ENCODE measurements at places on chromosomes 4 and X.

DNA sequence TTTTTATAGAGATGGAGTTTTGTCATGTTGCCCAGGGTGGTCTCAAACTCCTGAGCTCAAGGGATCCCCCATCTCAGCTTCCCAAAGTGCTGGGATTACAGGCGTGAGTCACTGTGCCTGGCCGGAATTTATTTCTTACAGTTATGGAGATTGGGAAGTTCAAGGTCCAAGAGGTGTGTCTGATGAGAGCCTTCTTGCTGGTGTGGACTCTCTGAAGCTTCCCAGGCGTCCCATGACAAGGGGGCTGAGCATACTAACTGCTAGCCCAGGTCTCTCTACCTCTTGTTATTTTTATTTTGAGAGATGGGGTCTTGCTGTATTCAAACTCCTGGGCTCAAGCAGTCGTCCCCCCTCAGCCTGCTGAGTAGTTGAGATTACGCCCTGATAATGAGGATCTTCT lies 2.9 kb upstream of the NSD2 start:
- no peak for DNase-seq

DNA sequence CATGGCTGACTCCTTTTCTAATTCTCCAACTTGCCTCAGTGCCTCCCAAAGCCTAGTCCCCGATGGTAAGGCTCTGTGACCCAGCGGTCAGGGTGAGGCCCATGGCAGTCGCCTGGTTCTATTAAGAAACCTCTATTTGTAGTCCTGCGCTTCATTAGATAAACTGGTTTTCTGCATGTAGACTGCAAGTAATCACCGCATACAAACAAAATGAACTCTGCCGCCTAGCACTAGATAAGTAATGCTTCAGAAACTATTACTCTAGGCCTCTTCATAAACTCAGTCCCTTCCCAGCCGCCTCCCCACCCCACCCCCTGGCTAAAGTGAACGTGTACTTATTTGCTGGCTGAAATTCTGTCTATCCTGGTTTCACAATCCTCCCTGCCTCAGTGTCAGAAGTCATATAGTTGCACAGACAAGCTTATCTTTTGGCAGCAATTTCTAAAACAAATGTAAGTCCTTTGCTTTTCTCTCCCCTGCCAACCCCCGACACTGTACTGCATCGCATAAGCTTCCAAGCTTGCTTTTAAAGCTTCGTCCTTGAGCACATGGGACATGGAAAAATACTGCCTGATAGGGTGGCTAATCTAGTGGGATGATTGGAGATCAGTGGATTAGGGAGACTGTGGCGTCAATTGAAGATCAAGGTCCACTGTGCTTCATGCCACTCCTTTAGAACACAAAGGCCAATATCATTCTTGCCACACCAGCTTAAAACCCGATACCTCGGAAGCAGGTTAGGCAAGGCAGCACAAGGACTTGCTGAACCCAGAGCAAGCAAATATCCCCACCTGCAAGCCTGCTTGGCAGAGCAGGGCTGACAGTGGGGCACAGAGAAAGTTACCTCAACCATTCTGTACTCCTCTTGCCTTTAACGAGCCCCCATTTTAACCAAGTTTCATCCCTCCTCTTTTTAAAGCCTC lies 125.8 kb downstream of the IRF2 start:
- DNase-seq, result no peak

DNA sequence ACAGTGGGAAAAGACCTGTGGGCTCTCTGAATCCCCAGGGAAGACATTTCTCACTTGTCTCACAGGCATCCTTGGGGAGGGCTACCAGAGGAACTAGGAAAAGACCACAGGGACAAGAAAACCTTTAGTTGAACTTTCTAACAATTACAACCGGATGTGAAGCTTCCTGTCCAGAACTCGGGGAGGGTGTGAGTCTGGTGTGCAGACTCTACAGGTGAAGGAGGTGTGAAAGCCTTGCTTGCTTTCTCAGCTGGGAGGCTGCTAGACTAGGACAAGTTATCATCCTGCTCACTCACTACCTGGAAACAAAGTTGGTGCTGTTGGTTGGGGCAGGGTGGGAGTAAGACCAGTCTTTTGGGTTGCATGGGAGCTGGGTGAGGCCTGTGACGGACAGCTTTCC lies 158.5 kb upstream of the PBDC1 start:
- DNase-seq, result no peak

DNA sequence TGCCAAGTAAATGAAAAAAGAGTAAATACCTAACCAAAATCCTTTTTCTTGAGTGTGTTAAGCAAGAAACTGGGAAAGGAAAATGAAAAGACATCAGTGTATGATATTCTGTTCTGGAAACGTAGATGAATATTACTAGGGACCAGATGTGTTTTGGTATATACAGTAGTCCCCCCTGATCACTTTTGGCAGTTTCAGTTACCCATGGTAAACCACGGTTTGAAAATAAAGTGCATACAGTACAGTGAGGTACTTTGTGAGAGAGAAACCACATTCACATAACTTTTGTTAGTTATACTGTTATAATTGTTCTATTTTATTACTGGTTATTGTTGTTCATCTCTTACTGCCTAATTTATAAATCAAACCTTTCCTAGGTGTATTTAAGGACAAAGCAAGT lies 250.9 kb downstream of the TENM3 start:
- no peak for DNase-seq

- no peak for DNase-seq
Observed at GRCh38 chr4:52102587-52102986, 51.5 kb downstream of the SPATA18 start.

DNA sequence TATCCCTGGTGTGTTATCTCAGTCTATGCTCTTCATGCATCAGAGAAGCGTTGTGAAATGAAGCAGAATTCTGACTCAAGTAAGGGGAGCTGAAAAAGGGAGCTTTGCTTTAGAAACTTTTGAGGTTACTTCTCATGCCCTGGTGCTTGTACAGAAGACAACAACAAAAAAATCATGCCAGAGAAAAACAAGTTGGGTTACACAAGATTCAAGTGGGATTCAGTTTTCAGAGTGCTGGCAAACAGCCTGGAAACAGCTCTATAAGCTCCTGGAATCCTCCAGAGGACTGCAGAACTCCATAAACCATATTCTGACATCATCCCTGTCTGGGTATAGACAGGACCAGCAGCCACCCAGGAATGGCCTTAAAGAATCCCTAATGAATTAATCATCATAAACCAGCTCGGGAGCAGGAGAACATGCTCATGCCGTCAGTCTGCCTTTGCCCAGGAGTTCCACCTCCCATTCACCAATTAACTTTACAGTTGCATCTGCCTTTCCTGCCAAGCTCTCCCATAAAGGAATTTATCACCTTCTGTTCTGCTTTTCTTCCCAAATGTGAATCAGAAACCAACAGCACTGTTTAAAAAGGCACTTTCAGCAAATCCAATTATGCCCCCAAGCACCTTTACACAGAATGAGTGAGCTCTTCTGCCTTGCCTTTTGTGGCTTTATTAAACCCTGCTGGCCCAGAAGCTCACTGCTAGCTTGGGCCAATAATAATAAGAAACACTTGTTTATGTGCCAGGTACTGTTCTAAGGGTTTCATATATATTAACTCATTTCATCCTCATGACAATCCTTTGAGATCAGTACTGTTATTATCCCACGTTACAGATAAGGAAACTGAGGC lies 54.5 kb upstream of the FBXW7 start:
- DNase-seq, result no peak

DNA sequence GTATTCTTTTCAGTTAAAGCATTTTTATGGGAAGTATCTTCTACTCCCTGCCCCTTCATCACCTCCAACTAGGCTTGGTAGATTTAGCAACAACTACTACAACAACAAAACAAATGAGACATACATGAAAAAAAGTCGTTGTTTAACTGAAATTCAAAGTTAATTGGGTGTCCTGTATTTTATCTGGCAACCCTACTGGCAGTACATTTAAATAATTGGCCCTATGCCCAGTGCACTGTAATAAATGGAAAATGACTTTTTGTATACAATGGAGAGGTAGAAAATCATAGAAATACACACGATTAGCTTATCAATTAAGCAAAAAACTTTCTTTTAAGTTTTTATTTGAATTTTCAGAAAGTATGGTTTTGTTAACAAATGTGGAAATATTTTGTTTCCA lies 21.4 kb upstream of the CLGN start:
- DNase-seq, result no peak

GRCh38 chr4:8191136-8191747 lies 7.8 kb upstream of the SH3TC1 start:
- DNase-seq, result no peak

GRCh38 chrX:29242856-29243255 lies 655.6 kb downstream of the IL1RAPL1 start:
- DNase-seq, result no peak

GRCh38 chrX:49754233-49754857 lies 58.6 kb upstream of the PAGE1 start:
- peak; percentile 17 for DNase-seq

- no peak for DNase-seq
Observed at GRCh38 chr4:181897935-181898334, 345.3 kb upstream of the TENM3 start.

DNA sequence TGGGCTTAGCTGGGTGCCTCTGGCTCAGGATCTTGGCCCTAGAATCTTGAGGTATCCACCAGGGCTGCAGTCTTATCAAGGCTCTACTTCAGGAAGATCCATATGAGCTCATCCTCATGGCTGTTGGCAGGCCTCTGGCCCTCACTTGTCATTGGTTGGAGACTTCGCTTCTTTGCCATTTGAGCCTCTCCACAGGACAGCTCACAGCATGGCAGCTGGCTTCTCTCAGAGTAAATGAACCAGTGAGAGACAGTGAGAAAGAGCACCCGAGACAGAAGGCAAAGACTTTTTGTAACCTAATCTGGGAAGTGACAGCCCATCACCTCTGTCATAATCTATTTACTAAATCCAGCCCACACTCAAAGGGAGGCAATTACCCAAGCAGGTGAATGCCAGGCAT lies 236.8 kb downstream of the GPAT3 start:
- no peak for DNase-seq

DNA sequence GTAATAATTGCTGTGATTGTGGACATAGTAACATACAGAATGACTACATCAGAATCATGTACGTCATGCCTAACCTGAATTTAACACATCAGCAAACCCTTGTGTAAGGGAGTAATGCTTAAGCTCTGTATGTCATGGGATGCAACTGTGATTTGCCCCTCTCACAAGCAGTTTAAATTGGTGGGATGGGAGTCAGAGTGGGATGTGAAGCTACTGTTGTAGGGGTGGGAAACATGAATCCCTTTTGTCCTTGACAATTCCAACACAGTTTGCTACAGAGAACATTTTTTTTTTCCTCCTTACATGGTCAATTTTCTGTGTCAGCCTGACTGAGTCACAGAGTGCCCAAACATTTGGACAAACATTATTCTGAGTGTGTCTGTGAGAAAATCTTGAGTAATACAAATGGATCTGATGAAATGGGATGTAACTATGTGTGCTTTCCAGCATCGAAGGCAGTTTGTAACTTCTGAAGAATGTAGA lies 392.8 kb downstream of the GPM6A start:
- DNase-seq, result no peak

GRCh38 chr4:130922955-130923354 lies 1827.0 kb downstream of the C4orf33 start:
- no peak for DNase-seq

GRCh38 chr4:34845926-34846325 lies 1398.4 kb downstream of the ARAP2 start:
- DNase-seq, result no peak

DNA sequence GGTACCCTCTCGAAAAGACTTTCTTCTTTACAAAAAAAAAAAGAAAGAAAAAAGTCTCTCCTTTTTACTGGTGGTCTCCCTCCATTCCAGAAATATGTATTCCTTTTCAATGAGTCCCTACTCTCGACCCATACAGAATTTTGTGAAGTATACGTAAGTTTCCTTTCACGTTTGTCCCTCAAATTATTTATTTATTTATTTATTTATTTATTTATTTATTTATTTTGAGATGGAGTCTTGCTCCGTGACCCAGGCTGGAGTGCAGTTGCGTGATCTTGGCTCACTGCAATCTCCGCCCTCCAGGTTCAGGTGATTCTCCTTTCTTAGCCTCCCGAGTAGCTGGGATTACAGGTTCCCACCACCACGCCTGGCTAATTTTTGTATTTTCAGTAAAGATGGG lies 429.2 kb upstream of the AR start:
- no peak for DNase-seq

DNA sequence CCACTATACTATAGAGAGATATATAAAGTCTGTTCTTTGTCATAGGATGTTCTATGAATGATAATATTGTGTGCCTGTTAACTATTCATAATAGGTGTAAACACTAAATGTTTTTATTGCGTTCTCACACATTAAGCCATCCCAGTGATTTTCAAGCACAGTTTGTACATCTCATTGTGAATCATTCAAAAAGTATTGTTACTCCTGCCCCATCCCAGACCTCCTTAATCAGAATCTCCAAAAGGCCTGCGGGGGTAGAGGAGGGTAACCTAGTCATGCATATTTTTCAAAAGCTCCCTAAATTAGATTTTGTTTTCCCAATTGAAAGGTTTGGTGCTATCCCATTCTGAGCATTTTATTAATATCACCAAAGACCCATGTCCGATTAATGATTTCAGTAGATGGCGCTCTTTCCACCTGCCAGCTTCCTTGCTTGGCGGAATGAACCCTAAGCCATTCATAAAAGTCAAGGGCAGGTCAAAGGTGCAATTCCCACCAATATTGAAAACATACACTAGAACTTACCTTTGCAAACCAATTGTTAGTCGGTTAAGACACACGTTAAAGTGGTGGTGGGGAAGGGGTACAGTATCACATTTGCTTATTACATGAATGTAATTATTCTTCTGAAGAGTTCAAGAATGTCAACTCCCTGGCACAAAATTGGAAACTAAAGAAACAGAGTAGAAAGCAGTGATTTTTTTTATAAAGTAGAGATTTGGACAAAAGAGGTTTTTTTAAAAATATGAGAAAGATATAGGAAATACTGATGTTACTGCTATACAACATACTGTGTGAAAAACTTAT lies 5.8 kb upstream of the TET2 start:
- DNase-seq, result no peak

- DNase-seq, result no peak
Observed at GRCh38 chrX:19214311-19214710, 92.0 kb upstream of the ADGRG2 start.

DNA sequence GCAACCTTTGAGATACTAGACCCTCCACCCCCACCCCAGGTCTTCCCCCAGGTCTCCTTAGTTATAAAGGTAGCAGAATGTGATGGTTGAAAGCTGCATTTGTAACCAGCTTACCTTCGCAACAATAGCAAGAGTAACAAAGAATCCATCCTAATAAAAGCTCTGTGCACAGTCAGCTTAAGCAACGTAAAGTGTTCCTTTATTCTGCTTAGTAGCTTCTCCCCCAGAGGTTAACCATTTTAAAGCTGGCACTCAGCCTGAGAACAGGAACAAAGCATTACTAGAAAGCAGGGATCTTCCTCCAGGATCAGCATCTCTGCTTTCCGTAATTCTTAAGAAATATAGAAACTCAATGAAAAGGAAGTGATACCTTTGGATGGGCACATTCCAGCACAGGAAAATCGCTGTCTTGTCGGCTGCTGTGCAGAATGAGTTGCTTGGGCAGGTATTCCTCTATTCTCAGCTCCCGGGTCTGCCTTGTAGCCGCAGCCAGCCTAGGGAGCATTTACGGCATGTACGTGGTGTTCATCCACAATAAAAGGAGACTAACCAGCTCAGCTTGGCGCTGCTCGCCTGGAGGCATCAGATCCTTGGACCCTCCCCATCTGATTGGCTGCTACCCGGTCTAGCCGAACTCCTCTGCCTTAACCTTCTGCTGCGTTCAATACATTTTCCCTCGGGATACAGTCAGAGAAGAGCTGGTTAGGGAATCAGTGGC lies 113.0 kb upstream of the TLR3 start:
- DNase-seq, result no peak
